ENCODE measurements at places on chromosomes 12 and 14.

DNA sequence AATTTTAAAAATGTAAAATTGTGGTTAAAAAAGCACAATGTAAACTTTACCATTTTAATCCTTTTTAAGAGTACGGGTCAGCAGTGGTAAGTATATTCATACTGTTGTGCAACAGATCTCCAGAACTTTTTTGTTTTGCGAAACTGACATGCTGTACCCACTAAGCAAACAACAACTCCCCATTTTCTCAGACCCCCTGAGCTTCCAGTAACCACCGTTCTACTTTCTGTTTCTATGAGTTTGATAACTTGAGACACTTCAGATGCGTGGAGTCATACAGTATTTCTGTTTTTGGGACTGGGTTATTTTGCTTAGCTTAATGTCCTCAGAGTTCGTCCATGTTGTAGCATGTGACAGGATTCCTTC is 38.0 kb downstream of the CHST11 start:
- no peak for DNase-seq

DNA sequence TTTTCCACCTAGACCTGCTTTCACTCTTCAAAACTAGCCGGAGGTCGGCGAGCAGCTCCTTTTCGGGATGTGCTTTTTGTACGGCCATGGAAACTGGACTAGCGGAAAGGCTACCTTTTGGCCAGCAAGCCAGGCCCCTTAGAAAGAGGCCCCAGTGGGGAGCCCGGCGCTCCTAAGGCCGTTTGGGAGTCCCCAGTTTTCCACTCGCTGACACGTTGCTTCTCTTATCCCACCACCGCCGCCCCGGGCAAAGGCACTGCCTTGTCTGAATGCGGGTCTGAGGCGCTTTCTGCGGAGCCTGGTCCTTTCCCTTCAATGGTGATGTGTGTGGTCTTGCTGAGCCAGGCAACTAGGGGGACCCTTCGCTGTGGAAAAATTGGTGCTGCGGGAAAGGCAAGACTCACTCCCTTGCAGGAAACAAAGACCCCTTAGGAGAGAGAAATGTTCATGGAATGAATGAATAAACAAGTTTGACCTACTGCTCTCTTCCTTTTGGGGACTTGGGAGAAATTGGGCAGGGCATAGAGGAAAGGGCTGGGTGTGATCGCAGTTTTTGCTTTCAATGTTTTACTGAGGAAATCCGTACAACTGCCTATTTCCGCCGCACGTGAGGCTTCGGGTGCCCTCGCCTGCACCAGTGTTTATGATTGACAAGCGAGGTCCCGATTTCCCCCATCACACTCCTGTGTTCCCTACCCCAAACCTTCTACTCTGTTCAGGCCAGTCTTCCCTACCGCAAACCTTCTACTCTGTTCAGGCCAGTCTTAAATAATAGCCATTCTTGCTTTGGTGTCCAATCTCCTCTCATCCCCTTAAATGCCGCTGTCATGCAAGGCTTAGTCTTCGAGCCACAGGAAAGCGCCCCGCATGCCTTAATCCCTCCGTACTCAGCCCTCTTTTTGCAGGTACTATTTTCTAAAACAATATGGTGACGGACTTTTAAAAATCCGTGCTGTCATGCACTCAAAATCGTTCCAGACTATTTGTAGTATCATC is 1.0 kb upstream of the SLC38A2 start:
- peak; percentile 39 for DNase-seq

- no peak for DNase-seq
Observed at GRCh38 chr12:2170376-2170775, 117.6 kb downstream of the CACNA1C start.

GRCh38 chr14:72709916-72710611 is 183.8 kb downstream of the DPF3 start:
- no peak for DNase-seq

- DNase-seq: no peak
Observed at GRCh38 chr12:1719139-1719538, 28.3 kb downstream of the ADIPOR2 start.

- DNase-seq: no peak
Observed at GRCh38 chr12:127174881-127175280, 1092.1 kb upstream of the TMEM132C start.

GRCh38 chr12:108016022-108016564 is 113.0 kb upstream of the WSCD2 start:
- no peak for DNase-seq

DNA sequence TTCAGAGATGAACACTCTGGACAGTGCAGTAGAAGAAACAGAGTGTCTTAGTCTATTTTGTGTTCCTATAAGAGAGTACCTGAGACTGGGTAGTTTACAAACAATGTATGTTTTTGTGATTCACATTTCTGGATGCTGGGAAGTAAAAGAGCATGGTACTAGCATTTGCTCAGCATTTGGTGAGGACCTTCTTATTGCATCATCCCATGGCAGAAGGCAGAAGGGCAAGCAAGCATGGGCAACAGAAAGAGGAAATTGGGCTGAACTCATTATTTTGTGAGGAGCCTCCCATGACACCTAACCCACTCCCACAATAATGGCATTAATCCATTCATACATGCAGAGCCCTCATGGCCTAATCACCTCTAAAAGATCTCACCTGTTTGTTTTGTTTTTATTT is 8.0 kb downstream of the ANKS1B start:
- no peak for DNase-seq

DNA sequence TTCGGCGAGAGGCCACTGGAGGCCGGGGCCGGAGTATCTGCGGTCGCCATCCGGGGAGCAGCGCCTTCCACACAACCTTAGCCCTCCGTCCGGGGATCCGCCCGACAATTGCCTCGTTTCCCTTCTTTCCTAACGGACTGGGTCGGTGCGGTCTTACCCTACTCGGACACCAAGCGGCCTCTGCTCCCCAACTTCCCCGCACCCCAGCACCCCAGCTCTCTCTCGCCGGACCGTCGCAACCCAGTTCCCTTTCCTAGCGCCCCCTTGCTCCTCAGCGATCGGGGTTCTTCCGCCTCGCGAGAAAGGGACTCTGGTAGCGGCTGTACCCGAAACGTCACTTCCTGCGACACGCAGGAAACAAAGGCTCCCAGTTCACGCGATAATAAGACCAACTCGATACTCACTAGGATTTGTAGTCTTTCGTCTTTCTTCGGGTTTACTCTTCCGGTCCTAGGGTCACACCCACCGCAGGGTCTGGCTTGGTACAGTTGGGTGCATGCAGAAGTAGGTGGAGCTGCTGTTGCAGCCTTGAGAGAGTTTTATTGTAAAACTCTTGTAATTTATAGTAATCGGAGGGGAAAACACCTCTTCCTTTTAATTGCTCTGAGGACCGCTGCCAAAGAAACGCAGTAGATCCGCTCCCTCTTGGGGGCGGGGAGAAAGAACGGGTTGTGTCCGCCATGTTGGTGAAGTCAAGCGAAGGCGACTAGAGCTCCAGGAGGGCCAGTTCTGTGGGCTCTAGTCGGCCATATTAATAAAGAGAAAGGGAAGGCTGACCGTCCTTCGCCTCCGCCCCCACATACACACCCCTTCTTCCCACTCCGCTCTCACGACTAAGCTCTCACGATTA is at the start of the genes THAP2 and ZFC3H1:
THAP2 (plus strand) TSS at position 741 of the 850 bp plus-strand sequence. CDS start 209 bp downstream, outside the sequence.
ZFC3H1 (minus strand) TSS at position 288 of the 850 bp plus-strand sequence; CDS start at position 50, 238 bp downstream.
- peak; percentile 96 for DNase-seq

DNA sequence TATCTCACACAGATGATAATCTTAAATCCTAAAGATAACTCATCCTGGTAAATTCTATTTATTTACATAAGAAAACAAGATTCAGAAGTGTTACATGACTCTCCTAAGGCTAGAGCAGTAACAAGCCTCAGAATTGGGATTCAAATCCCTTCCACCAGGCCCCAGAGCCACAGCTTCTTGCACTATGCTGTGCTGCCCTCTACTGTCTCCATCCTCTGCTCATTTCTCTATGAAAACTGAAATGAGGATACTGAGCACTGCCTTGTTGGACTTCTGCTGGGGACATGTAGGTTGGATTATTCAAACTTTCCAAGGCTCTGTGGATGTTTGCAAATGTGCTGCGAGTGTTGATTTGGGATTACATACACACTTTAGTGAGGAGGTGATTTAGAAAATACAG is 23.5 kb upstream of the C12orf50 start:
- DNase-seq: no peak

GRCh38 chr14:70113211-70113610 is 75.5 kb downstream of the SLC8A3 start:
- no peak for DNase-seq

DNA sequence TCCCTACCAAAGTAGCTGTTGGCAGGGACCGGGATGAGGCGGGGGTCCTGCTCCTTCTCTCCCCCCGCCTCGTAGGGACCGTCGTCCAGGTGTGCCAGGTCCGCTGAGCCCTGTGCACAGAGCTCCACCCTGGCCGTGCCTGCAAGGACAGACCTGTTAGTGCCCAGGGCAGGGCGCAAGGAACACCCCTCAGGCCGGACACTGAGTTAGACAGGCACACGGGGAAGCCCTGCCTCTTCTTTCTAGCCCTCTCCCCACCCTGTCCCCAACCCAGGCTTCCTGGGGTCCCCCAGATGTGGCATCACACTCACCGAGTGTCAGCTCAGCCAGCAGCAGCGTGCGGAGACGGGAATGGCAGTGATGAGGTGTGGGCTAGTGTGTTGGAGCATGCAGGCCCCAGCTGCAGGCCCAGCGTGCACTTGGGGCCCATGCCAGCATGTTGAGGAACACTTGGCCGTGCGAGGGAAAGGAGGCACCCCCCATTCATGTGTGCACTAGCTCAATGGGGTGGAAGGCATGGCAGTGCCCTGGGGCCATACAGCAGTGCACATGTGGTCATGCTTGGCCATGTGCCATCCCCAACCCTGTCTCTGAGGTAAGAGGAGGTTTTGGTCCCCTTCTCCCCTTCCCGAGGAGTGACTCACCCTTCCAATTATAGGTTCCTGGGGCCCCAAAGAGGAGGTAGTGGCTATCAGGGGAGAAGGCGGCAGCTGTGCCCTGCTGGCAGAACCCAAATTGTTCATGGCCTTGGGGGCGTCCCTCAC is 7.3 kb downstream of the ITGA7 start:
- DNase-seq: no peak

DNA sequence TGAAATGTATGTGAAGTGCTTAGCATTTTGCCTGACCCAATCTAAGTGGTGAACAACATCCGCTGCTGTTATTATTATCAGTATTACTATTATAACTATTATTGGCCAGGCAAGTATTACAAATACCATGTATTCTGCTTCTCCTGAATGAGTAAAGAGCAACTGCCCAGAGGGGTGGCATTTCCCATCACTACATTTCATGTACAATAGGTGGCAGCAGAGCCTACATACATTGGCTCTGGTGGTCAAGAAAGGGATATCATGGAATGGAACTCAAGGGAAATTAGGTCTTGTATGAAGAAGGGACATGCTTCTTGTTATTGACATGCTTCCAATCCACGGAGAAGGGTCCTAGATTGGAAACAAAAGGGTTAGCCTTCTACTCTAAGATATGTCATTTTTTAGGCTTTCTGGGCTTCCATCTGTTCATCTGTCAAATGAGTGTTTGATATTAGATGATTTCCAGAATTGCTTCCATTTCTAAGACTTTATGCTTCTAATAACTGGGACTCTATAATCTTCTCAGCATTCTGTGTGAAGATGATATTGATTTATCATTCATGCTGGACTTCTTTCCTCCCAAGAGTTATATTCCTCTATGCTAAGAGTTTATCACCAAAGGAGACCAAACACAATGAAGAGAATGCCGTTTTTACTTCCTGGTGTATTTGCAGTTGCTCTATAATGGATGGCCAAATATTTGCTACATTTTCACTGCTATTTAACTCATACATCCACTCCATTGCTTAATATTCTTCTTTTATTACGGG is 239.1 kb downstream of the SSPN start:
- DNase-seq: no peak

- DNase-seq: no peak
Observed at GRCh38 chr14:32352631-32353030, 23.5 kb downstream of the AKAP6 start.

DNA sequence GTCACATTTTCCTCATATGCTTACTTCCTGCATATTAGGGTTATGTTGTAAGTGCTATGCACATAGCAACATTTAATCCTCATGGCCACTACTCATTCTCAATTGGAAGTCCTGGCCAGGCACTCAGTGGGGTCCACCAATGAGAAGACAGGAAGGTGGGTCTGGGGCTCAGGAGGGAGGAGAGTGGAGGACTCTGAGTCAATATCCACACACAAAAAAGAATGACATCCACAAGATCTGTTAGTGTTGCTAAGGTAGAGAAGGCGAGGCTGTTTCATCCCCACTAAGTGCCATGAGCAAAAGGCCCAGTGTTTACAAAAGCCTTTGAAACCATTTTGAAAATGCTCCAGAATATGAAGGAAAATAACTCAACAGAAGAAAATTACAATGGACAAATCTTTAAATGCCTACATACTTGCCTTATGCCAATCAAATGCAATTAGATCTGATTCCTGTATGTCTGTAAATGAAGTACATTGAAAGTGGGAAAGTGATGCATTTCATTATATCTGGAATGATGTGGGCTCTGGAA is 53.9 kb downstream of the EID3 start:
- DNase-seq: no peak

DNA sequence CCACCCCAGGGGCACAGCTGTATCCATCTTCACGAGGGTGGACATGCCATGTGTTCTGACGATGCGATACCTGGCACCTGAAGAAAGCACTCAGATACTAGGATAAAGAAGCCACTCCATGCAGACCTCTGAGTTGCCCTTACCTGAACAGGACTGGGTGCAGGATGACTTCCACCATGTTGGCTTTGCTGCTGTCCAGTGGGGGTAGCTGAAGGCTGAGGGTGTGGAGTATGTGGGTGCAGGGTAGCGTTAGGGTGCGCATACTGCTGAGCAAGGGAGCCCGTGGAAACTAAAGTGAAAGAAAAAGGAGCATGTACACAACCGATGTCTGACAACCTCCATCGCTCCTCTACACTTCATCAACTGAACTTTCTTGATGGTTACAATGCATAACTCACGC is 51.3 kb downstream of the SH2B3 start:
- no peak for DNase-seq

GRCh38 chr12:105256011-105256410 is 20.0 kb upstream of the APPL2 start:
- no peak for DNase-seq

DNA sequence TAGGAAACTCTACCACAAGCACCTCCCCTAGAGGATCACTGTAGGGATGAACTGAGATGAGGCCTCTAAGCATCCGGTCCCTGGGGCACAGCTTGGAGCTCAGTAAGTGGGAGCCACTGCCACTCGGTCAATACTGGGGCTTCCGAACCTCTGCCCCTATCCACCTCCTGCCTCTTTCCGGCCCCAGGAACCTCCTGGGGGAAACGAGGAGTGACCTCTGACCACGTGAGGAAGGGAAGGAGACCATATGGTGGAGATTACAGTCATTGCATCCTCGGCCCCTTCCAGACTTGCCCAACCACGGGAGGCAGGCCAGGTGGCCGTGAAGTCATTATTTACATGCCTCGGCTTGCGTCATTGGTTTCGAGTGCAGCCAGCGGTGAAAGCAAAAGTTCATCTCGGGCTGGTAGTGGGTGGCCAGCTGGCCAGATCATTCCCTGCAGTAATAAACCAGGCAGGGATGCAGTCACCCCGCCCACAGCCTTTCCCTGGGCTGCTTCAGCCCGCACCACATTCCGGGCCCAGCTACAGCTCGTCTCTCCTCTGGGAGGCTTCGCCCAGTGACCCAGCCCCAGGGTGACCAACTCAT is 65.4 kb downstream of the C14orf132 start:
- no peak for DNase-seq

DNA sequence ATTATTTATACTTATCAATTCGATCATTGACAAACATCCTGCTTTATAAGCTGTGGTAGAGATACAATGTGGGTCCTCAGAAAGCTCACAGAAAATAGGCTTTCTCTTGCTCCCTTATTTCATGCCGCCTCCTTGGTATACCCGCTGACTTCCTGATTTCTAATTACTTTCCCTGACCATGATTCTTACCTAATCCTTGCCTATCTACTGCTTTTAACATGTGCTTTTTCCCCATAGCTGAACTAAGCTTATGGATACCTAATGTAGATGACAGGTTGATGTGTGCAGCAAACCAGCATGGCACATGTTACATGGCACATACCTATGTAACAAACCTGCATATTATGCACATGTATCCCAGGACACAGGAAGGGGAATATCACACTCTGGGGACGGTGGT is 65.1 kb downstream of the ITPR2 start:
- DNase-seq: no peak
